ENCODE measurements at places on chromosomes 13 and 19. TPM values are rescaled to one million over a fixed set of nuclear protein-coding genes. Genes with fewer than 3 reads are reported as not detected.

- peak; percentile 32 for DNase-seq
Observed at GRCh38 chr13:64206430-64207225, 2791.0 kb upstream of the PCDH20 start.

DNA sequence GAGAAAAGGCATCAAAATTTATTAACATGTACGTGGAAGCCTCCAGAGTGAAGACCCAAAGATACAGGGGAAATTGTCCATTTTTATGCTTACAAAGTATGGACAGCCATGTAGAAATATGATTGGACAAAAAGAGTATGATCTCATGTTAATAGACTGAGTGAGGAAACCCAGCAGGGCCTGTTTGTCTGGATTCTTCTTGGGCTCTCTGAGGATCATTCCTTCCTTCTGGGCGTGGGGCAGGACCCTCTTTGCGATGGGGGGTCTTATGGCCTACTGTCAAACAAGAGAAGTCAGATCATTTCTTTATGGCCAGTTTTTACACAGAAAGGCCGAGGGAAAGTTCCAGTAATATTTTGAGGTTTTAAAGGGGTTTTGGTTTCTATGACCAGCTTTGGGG lies 110.8 kb downstream of the ESD start:
- DNase-seq = no peak

GRCh38 chr13:112765731-112766130 lies 75.9 kb downstream of the ATP11A start:
- no peak for DNase-seq

DNA sequence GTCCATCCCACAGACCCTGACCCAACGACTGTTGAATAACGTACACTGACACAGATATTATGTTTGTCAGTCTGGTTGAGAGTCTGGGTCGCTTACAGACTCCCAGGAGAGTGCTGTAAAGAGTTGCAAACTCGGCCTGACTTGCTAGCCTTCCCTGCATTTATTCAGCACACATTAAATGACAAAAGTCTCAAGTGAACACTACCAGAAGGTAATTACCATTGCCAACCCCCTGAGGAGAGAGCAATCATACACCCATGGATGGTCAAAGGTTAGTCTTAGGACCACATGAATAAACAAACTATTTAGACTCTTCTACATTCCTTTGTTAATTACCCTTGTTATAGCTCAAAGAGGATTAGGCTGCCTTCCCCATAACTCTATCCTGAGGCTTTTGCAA lies 1048.6 kb downstream of the PCDH17 start:
- no peak for DNase-seq

DNA sequence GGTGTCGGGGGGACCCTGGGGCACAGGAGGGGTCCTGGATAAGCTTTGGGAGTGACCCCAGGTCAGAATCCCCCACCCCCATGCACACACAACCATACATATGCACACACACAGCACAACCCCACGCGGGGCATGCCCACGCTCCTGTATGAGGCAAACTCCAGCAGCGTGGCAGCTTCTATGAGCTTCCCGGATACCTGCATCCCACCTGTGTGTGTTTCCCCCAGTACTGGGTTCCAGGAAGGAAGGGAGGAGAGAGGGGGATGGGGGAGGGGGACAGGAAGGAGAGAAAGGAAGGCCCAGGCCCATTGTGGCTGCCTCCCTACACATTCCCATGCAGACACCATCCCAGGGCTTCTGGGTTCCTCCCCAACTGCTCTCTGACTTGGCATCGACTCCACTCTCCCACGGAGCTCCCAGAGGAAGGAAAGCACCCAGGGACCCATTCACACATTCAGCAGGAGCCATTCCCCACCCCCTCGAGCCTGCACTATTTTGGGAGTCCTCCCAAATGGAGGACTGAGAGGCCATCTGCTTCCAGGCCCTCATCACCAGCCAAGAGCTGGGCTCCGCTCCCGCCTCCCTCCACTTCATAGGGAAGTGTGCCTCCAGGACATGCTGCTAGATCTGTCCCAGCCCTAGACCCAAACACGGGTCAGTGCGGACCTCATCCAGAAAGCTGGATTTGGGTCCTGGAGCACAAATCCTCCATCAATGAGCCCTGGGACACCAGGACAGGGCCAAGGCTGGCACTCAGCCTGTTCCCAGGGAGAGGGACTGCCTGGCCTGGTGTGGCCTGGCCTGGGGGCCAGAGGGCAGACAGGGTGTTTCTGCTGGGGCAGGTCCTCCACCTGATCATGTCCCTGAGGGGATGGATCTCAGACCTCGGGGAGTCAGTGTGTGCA lies 13.2 kb downstream of the PRR36 start:
- no peak for DNase-seq

- DNase-seq = no peak
Observed at GRCh38 chr13:110330491-110331011, 23.5 kb downstream of the COL4A2 start.

- DNase-seq = no peak
Observed at GRCh38 chr13:28012896-28013295, 24.4 kb upstream of the URAD start.

GRCh38 chr19:55116859-55117662 lies at the start of gene PPP1R12C:
TSS of gene PPP1R12C (minus strand) at chr19:55117637. CDS start at chr19:55117543, 94 bp downstream.
- DNase-seq = peak; percentile 29

GRCh38 chr13:47829690-47830089 lies 171.4 kb downstream of the SUCLA2 start:
- no peak for DNase-seq

DNA sequence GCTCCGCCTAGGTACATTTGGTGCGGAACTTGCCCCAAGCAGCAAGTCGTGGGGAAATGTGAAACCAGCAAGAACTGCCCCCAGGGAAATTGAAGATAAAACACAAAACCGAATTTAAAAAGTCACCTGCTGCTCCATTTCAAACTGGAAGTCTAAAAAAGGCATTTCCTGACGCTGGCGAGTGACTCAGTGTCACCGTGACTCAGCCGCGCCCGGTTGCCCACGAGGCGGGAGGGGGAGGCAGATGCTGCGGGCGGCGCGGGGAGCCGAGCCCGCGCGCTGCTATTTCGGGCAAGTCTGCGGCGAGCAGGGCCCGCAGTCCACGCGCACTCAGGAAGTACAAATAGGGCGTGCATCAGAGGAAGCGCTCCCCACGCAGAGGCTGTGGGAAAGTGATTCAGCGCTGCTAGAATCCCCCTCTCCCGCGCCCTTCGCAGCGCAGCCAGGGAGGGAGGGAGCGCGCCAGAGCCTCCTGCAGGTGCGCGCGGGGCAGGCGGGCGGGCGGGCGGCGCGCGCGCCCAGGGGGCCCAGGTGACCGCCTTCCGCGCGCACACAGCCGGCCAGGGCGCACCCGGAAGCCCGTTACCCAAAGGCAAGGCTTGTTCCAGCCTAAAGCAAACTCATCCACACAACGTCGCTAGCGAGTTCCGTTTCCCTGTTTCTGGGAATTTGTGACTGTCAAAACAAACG lies 168.8 kb downstream of the COL4A1 start:
- peak; percentile 92 for DNase-seq

GRCh38 chr13:114149774-114150740 lies 17.6 kb upstream of the RASA3 start:
- DNase-seq = no peak

GRCh38 chr13:57825066-57825465 lies 193.5 kb downstream of the PCDH17 start:
- DNase-seq = no peak

DNA sequence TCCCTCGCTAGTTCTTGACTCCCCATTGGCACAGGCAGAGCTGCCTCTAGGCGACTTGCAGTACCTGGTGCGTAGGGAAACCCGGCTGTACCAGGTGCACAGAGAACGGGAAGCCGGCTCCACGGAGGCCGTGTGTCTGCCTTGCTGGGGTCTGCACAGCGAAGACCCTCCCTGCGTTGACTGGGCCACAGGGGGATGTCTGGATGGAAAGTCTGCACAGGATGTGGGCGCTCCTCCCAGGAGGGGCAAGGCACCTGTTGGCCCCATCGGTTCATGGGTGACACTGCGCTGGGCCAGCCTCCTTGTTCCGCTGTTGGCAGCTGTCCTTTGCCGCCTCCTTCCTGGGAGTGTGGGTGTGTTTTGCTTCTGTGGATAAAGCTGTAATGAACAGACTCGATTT lies 138.3 kb downstream of the TEX29 start:
- no peak for DNase-seq

DNA sequence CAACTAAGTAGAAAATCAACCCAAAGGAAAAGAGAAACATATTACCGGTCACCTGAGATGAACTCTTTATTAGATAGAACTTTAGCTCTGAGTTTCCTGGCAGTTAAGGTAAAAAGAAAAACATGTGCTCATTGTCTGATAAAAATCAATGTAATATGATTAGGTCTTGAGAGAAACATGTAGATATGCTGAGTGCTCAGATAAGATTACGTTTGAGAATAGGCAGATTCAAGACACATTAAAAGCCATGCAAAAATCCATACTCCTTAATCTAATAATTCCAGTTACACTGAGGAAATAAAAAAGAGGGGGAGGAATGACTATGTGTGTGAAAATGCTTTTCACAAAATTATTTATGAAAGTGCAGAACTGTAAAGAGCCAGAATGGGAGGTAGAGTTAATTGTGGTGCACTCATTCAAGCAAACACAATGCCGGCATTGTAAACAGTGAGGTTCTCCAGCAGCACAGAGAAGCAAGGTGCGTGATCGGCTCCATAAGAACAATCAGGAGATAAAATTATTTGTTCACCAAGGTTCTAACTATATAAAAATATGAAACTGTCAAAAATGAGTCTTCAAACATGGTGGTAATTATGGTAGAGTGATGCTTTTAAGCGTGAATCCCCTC lies 88.8 kb downstream of the MBNL2 start:
- DNase-seq = no peak

- DNase-seq = no peak
Observed at GRCh38 chr13:52036037-52036436, 11.5 kb downstream of the UTP14C start.

- no peak for DNase-seq
Observed at GRCh38 chr19:29162694-29163093, 50.3 kb downstream of the UQCRFS1 start.

GRCh38 chr13:111370570-111371535 lies 50.4 kb downstream of the TEX29 start:
- DNase-seq = no peak

- no peak for DNase-seq
Observed at GRCh38 chr19:343941-344624, 513 bp downstream of the MIER2 start.

DNA sequence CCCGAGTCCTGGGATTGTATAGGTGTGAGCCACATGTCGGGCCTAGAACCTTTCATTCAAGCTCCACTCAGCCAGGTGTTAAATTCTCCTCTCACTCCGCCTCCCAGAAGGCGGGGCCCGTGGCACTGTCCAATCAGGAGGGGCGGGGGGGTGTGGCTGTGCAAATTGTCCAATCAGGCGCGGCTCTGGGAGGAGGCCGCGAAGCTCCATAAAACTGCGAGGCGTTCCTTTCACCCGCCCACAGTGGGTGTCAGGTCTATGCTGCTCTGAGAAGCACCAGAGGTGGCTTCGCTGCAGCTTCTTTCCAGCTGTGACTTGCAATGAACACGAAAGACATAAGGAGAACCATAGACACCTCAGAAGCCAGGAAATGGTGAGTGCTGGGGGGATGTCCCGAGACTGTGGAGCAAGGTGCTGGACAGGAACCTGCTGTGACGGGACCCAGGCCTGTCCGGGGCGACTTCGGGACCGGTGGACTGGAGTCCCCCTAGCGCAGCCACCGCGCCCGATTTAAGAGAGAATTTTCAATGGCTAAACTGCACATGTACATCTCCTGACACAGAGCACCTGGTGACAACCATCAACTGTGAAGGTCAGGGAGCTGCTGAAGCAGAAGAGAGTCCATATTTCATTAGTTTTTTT lies 3.0 kb upstream of the ZNF136 start:
- no peak for DNase-seq

DNA sequence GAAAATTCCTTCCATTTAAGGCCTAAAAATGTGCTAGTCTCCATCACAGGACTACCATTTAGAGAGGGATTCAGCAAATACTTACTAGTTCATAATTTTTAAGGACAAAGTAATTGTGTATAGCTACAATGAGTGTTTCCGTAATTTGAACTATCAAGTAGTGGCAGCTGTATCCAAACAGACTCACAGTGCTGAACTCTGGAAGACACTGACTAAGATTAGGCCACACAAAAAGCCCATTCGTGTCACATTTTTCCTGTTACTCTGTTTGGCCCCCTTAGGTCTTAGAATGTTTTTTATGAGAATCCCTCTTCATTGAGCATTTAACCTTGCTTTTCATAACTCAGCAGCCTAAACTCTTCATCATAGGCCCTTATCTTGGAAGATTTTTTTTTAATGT lies 731.2 kb upstream of the PCDH9 start:
- no peak for DNase-seq

DNA sequence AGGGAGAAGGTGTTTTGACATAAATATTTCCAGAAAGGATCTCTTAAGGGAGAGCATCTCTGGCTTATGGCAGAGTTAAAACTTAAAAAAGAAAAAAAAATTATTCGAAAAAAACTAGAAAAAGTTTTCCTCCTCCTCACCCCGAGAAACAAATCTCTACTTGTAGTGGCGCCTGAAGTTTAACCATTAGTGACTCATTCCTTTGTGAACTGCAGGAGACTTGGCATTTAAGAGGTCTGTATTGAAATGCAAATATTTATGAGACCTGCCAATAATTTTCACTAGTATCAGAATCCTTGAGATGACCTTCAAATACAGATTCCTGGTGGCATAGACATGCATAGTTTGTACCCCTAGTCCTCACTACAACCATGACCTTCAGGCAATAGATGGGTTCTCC lies 64.9 kb upstream of the MED4 start:
- no peak for DNase-seq

DNA sequence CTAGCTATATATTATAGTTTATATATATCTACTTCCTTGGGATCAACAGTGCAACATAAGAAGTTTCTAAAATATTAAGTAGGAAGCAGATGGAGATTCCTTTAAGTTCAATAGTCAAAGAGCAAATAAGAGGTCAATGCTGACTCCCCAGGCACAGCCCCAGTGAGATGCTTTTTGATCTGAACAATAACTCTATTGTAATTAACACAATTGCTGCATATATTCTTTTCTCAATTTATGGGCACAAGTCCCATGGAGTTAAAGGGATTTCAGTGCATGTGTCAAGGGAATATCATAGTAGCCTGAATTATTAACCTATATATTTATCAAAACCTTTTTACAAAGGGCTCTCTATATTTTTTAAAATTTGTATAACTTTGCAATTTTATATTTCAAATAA lies 180.8 kb downstream of the SPRY2 start:
- DNase-seq = no peak

The ADAMTS10 gene
- total RNA-seq = 14.0 TPM

The ITPKC gene
- total RNA-seq = 38.4 TPM

The METTL21C gene
- not detected for total RNA-seq

The CEACAM19 gene
- 7.6 TPM for total RNA-seq

The EPSTI1 gene
- 10.2 TPM for total RNA-seq

The TLE2 gene
- 94.3 TPM for total RNA-seq

The CYP2F1 gene
- total RNA-seq = not detected

The NLRP5 gene
- total RNA-seq = not detected

The JAK3 gene
- total RNA-seq = 22.3 TPM

The NCR1 gene
- 2.8 TPM for total RNA-seq

The B3GNT8 gene
- 39.1 TPM for total RNA-seq

The CGB3 gene
- total RNA-seq = not detected

The TDRD12 gene
- total RNA-seq = 0.17 TPM

The ZNF460 gene
- 88.0 TPM for total RNA-seq

The ZNF93 gene
- 3.1 TPM for total RNA-seq

The PSG1 gene
- not detected for total RNA-seq
